Epithelial cell of alveolus of lung (primary cell): ENCODE measurements at places on chromosomes 5 and 9. TPM values are rescaled to one million over a fixed set of nuclear protein-coding genes. Genes with fewer than 3 reads are reported as not detected.

The SUSD1 gene
- total RNA-seq: 15.0 and 18.2 TPM in 2 replicates

The TAF11L11 gene
- not detected in 2 replicates for total RNA-seq

The WDR31 gene
- total RNA-seq: 0.91 and 1.4 TPM in 2 replicates

The TUSC1 gene
- total RNA-seq: 11.5 and 16.0 TPM in 2 replicates

The PCAT7 gene
- not detected in 2 replicates for total RNA-seq

The SMIM33 gene
- total RNA-seq: not detected in 2 replicates

The TPPP gene
- total RNA-seq: 0.24 TPM in 1 of 2 replicates, not detected in the other

The RC3H2 gene
- 26.6 and 30.6 TPM in 2 replicates for total RNA-seq

The CSF2 gene
- 6.2 TPM in 1 of 2 replicates, not detected in the other for total RNA-seq

The ZNF169 gene
- 0.91 and 3.6 TPM in 2 replicates for total RNA-seq

The FAM221B gene
- not detected in 2 replicates for total RNA-seq

The BARX1 gene
- not detected in 2 replicates for total RNA-seq

The ZFP37 gene
- 1.3 and 4.6 TPM in 2 replicates for total RNA-seq

The SLC25A46 gene
- total RNA-seq: 47.9 and 53.0 TPM in 2 replicates
